ENCODE measurements at places on chromosomes 12 and 14. TPM values are rescaled to one million over a fixed set of nuclear protein-coding genes. Genes with fewer than 3 reads are reported as not detected.

IAPP gene
- total RNA-seq: not detected

SLC25A47 gene
- not detected for total RNA-seq

MTERF2 gene
- total RNA-seq: 9.0 TPM

SLC6A15 gene
- 0.69 TPM for total RNA-seq

DNAL1 gene
- 3.9 TPM for total RNA-seq

LGR5 gene
- total RNA-seq: not detected

KRT72 gene
- not detected for total RNA-seq

EEA1 gene
- total RNA-seq: 11.2 TPM

GPR137C gene
- 0.35 TPM for total RNA-seq

ARL1 gene
- total RNA-seq: 46.4 TPM

NOS1 gene
- total RNA-seq: 0.03 TPM

NTF3 gene
- not detected for total RNA-seq

AMDHD1 gene
- total RNA-seq: 0.80 TPM

RD3L gene
- total RNA-seq: not detected

ITGB7 gene
- total RNA-seq: 183 TPM

Measured in activated T-helper 17 cell treated with anti-CD3 and anti-CD28 coated beads, Interleukin-2, amount 50 U/mL, for 72 hours (primary cell).